Articular chondrocyte of knee joint (primary cell): ENCODE measurements at places on chromosomes 16 and 17. TPM values are rescaled to one million over a fixed set of nuclear protein-coding genes. Genes with fewer than 3 reads are reported as not detected.

KRT24 gene
- not detected in 2 replicates for total RNA-seq

HOXB8 gene
- total RNA-seq = not detected in 2 replicates

NPIPB13 gene
- 1.9 and 4.1 TPM in 2 replicates for total RNA-seq

TBX2 gene
- 8.4 and 11.7 TPM in 2 replicates for total RNA-seq

ZNF18 gene
- total RNA-seq = 10.3 and 12.5 TPM in 2 replicates

DNAJA3 gene
- 32.3 and 38.2 TPM in 2 replicates for total RNA-seq

ABCC12 gene
- total RNA-seq = under 0.01 TPM in 1 of 2 replicates, not detected in the other

CKLF gene
- total RNA-seq = 43.5 and 47.5 TPM in 2 replicates

CNEP1R1 gene
- total RNA-seq = 34.0 and 40.1 TPM in 2 replicates

ABCA8 gene
- 11.0 and 23.7 TPM in 2 replicates for total RNA-seq

ECI1 gene
- total RNA-seq = 27.0 and 32.5 TPM in 2 replicates

GRAPL gene
- total RNA-seq = not detected in 2 replicates

KCNH4 gene
- under 0.01 TPM in 1 of 2 replicates, not detected in the other for total RNA-seq

CTRB1 gene
- total RNA-seq = not detected in 2 replicates

EMC8 gene
- 18.7 and 20.5 TPM in 2 replicates for total RNA-seq

EFCAB5 gene
- total RNA-seq = 0.32 and 0.52 TPM in 2 replicates

GSG1L gene
- total RNA-seq = not detected in 2 replicates

CCL23 gene
- total RNA-seq = not detected in 2 replicates

SHISA6 gene
- not detected in 2 replicates for total RNA-seq

SYCE1L gene
- not detected in 2 replicates for total RNA-seq

PDK2 gene
- 32.4 and 37.0 TPM in 2 replicates for total RNA-seq

MYH13 gene
- not detected in 2 replicates for total RNA-seq

EMP2 gene
- total RNA-seq = 51.0 and 55.5 TPM in 2 replicates

RSKR gene
- total RNA-seq = 3.8 and 5.5 TPM in 2 replicates

RMI2 gene
- total RNA-seq = 3.1 and 5.7 TPM in 2 replicates

LCAT gene
- total RNA-seq = 5.1 and 7.3 TPM in 2 replicates

IFI35 gene
- 43.2 and 51.2 TPM in 2 replicates for total RNA-seq

P2RX5 gene
- total RNA-seq = 0.78 and 1.6 TPM in 2 replicates

KIF22 gene
- total RNA-seq = 14.9 and 21.0 TPM in 2 replicates

CCL16 gene
- total RNA-seq = not detected in 2 replicates

SGCA gene
- 9.8 and 13.3 TPM in 2 replicates for total RNA-seq

SP6 gene
- total RNA-seq = 0.22 and 0.26 TPM in 2 replicates

LYRM9 gene
- 20.5 and 20.9 TPM in 2 replicates for total RNA-seq

TUBG2 gene
- total RNA-seq = 14.9 and 15.3 TPM in 2 replicates

KRT33B gene
- not detected in 2 replicates for total RNA-seq

LGALS9B gene
- total RNA-seq = not detected in 2 replicates

SDR42E2 gene
- not detected in 2 replicates for total RNA-seq

HYDIN gene
- total RNA-seq = 4.2 and 5.6 TPM in 2 replicates

OR4D1 gene
- total RNA-seq = not detected in 2 replicates

CACNA1H gene
- total RNA-seq = not detected in 2 replicates

PNMT gene
- not detected in 2 replicates for total RNA-seq

GRIN2C gene
- total RNA-seq = under 0.01 and 0.11 TPM in 2 replicates

PDP2 gene
- total RNA-seq = 6.9 and 7.7 TPM in 2 replicates

CIBAR2 gene
- 0.11 TPM in 1 of 2 replicates, not detected in the other for total RNA-seq

CBFA2T3 gene
- not detected in 2 replicates for total RNA-seq

TBC1D3C gene
- total RNA-seq = 0.32 TPM in 1 of 2 replicates, not detected in the other

PIPOX gene
- 1.2 and 2.4 TPM in 2 replicates for total RNA-seq

NDRG4 gene
- 8.8 and 12.8 TPM in 2 replicates for total RNA-seq

CHST6 gene
- total RNA-seq = 0.65 and 0.78 TPM in 2 replicates

SMTNL2 gene
- not detected in 2 replicates for total RNA-seq

MT1F gene
- total RNA-seq = 0.39 and 0.65 TPM in 2 replicates

EVPL gene
- 0.11 and 0.13 TPM in 2 replicates for total RNA-seq

CLUH gene
- total RNA-seq = 25.9 and 30.8 TPM in 2 replicates

TM4SF5 gene
- not detected in 2 replicates for total RNA-seq

CYB5B gene
- total RNA-seq = 64.9 and 68.9 TPM in 2 replicates

ASGR2 gene
- not detected in 2 replicates for total RNA-seq

TNFSF12 gene
- 11.6 and 16.1 TPM in 2 replicates for total RNA-seq

ADAD2 gene
- total RNA-seq = not detected in 2 replicates
